ENCODE measurements at places on chromosomes 5 and 9.
A peak's percentile ranks its signal among the peaks of the same experiment; 100 is the strongest.

DNA sequence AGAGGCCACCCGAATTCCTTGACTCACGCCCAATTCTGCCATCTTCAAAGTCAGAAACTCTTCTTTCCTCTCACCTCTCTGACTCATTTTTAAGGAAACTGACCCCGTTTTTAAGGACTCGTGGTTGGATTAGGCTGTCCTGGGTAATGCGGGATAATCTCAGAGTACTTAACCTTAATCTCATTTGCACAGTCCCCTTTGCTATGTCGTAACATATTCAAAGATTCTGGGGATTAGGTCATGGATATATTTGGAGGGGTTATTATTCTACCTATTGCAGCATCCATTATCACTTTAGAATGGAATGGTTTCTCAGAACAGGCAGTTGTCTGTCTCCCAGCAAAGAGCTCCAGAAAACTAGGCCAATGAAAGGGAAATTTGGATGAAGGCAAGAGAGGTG lies 80.8 kb upstream of the IL12B start:
- no peak for DNase-seq

DNA sequence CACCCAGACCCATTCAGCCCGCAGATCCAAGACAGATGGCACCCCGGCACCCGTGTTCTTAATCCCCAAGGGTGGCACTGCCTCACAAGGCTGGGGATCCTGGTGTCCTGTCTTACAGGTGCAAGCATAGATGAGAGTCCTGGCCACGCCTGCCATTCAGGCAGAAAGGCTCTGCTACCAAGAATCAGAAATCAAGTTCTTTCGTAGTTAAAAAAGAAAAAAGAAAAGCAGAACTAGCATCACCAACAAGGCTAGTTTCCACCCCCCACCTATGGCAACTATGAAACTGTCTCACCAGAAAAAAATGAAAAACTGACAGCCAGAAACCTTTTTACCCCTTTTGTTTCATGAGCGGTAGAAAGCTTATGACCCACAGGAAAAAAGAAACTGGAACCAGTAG lies 170.4 kb downstream of the SYK start:
- no peak for DNase-seq

- DNase-seq: no peak
These were observed 186.2 kb downstream of the FANCC start for GRCh38 chr9:95131023-95131943.

DNA sequence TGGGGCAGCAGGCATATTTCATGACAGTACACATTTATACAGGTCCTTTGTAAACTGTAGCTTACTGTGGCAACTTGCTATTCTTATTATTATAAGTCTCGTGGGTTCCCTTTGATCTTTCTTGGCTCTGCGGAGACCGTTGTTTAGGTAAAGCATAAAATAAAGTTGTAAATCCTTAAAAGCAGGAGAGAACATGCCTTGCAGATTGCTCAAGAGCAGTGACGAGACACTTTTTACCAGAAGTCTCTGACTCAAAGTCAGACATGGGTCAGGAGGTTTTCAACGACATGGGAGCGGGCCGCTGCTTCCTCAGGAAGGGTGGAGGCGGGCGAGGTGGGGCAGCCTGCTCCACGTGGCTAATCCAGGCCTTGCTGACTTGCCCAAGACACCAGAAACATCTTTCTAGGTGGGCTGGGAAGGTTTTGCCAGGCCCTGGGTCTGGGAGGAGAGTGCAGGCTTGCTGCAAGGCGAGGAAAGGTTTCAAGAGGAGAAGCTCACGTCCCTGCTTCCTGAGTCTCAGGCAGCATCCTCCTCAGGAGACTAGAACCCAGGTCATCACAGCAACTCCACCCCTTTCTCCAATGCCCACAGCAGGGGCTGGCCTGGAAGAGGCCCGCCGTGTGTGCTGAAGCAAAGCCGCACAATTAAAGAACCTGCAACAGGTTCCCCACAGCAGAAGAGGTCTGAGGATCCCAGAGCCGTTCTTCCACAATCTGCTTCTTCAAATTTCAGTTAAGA lies 6.5 kb downstream of the TBC1D2 start:
- no peak for DNase-seq

DNA sequence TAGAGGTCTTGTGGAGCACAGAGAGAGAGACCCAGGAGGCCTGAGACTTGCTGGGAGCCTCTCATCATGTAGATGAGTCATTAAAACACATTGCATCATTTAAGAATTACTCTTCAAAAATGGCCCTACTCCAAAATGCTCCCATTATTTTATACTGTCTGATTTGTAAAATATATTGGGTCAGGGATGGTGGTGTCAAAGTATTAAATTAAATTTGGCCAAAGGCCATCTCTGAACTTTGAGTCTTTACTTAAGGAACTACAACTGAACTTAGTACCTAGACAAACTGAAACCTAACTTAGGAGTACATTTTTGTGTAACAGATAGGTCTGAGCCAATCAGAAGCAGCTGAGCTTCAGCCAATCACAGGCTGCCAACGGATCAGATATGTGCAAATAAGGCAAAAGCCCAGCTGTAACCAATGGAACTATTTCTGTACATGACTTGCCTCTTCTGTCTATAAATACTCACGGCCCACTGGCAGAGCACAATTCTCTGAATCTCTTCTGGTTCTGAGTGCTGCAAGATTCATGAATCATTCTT lies 657.2 kb downstream of the TLE1 start:
- no peak for DNase-seq

DNA sequence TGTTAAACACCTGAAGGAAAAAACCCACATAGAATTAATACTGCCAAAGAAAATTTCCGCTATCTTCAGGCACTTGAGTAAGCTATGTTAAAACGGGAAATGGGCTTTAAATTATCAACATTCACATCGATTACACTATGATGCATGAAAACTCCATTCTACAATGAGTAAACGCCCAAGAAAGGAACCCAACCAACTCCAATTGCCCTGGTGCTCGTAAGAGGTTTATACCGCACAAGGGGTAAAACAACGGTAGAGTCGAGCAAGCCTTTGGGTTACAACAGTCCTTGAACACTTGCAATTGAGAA lies 1.0 kb downstream of the AGTPBP1 start:
- DNase-seq: no peak

DNA sequence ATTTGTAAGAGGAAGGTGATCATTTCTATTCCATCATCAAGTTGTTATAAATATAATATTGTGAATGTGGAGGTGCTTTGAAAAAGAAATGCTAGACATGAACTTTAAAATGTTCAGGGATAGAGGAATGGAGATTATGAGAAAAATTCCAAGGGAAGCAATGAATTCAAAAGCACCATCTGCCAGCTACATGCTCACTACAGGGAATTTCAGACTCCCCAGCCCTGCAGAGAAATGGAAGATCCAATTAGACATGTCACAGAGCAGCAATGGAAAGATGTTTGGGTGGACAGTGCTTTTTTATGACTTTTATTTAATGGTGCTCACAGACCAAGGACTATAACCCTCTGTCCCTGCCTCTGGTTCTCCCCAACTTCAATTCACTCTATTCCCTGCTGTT lies 209.7 kb downstream of the ESM1 start:
- no peak for DNase-seq

- no peak for DNase-seq
These were observed 12.7 kb downstream of the ABLIM3 start for GRCh38 chr5:149153751-149154610.

GRCh38 chr9:4055032-4055431 lies 244.8 kb downstream of the GLIS3 start:
- no peak for DNase-seq

DNA sequence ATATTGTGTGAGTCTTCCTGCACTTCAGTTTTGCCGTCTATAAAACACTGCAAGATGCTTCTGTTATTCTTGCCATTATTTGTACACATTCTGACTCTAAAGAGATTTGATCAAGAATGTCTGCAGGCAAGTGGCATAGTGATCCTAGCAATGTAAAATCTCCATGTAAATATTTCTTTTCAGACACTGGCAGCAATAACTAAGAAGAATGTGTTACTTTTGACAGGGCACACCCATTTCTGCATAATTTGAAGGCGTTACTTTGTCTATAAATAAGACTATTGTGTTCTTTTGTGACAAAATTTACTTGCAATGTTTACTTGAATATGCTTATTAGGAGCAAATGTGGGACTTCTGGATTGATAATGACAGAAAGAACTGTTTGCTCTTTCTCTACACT lies 20.1 kb downstream of the RANBP3L start:
- DNase-seq: no peak

DNA sequence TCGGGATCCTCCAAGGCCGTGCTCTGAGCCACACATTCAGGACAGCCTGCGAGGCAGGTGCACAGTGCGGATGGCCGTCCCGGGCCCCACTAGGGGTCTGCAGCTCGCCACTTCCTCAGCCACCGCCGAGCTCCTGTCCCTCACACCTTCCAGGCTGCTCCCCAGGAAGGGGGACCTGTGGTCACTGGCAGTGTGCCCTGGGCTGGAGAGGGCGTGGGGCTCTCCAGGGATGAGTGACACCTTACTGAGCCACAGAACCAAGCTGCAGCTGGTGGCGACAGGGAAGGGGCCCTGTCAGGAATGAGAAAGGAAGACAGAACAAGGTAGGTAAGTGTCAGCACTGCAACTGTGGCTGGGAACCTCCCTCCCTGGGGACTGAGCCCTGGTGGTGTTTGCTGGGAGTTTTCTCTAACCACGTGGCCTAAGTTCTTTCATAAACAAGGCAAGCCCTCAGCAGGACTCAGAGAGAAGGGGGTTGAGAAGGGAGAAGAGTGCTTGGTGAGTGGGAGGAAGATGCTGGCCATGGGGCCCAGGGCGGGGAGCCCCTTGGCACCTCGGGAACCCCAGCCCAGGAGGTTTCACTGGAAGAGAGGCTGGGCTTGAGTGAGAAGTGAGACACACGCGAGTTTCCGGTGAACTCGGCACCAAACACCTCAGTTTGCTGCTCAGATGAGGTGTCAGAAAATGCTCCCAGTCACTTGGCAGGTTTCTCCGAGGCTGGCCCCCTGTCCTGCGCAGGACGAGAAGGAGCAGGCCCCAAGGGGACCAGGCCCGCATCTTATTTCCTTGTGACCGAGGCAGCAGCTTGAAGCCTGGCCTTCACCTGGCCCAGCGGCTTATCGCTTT lies 5.2 kb downstream of the IL13 start:
- peak; percentile 53 for DNase-seq

- no peak for DNase-seq
These were observed 36.0 kb upstream of the OLFM1 start for GRCh38 chr9:135051316-135052038.

DNA sequence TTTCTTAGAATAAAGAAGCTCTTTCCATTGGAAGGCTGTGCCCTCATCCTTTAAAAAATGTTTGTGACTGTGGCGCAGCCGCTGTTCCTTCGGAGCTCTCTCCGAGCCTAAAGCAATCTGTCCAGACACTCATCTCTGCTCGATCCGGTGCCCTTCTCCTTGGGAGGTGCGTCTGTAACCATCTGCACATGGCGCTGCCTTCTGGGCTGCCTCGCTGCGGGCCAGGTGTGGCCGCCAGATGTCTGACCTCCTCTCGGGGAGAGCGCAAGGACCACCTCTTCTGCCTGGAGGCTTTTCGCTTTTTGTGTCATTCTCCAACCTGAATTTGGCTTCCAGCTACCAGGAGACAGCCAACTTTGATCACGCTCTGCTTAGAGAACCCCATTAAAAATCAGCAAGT lies 153.4 kb upstream of the PTCH1 start:
- no peak for DNase-seq

DNA sequence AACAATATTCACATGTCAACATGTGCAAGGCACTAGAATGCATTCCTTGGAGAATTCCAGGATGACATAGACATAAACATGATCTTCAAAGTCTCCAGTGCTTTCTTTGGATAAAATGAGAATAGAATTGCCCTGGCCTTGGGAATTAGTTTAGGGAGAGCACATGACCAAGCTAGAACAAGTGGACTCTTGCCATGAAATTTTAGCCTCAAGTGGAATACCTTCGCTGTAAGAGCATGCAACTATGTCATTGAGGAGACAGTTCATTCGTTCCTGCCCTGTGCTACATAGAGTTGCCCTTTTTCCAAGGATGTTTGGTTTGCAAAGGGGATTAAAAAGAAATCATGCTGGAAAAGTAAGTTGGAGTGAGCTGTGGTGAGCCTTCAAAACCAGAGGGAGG lies 42.7 kb downstream of the ZFAND5 start:
- no peak for DNase-seq

DNA sequence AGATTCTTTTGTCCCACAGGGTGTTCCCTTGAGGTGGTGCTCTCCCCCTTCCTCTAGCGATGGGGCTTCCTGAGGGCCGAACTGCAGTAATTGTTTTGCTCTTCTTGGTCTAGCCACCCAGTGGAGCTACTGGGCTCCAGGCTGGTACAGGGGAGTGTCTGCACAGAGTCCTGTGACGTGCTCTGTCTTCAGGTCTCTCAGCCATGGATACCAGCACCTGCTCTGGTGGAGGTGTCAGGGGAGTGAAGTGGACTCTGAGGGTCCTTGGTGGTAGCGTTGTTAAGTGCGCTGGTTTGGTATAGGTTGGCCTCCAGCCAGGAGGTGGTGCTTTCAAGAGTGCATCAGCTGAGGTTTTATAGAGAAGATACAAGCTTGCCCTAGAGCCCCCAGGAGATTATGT lies 20.4 kb upstream of the CEP72 start:
- no peak for DNase-seq

GRCh38 chr9:134566196-134566847 lies 75.3 kb upstream of the COL5A1 start:
- DNase-seq: no peak

DNA sequence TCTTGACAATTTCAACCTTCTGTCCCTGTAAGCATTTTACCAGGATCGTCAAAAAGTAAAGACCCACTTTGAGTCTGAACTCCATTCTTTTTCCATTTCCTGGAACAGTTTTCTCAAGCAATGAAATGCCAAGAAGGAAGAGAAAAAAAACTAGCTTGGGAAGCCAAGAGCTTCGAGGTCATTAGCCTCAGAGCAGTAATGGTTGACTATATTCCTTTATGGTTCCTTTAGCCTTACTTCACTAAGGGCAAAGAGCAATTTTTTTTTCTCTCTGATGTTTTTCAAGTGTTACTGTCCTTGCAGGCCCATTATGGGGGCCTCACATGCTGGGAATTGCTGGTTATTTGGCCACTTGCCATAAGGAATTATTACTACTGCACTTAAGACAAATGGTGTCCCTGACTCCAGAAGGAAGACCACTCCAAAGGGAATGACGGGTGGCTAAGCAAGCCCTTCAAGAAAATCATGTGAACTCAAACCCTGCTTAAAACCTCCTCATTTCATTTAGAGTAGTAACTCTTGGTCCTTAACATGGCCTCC lies 37.1 kb downstream of the BNC2 start:
- no peak for DNase-seq

DNA sequence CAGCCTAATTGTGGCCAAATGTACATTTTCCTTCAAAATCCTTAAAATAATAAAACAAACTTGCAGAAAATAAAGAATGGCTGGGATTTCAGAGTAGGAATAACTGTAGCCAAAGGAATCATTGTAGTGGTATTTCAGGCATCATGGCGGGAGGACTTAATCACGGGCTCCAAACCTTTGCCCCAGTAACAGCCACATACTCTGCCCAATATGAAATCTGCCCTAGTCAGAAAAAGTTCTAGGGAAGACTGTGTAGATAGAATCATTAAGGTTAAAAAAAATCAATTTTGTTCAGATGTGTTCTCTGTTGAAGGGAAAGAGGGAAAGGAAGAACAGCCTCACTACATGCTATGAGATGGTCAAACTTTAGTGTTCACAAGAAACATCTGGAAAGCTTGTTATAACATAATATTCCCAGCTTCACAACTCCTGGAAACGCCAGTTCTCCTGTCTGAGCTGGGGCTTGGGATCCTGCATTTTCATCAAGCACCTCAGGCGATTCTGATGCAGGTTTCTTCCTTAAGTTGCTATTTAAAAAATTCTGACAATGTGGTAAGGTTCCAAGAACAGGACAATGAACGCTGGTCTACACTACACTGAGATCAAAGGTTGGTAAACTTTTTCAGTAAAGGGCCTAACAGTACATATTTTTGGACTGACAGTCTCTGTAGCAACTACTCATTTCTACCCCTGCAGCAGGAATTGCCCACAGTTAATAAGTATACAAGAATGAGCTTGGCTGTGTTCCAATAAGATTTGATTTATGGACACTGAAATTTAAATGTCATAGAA lies 87.9 kb downstream of the CEMIP2 start:
- DNase-seq: no peak

Measured in CD4-positive, alpha-beta memory T cell (primary cell).